WTC11 (cell line): ENCODE measurements at places on chromosomes 4 and X. TPM values are rescaled to one million over a fixed set of nuclear protein-coding genes. Genes with fewer than 3 reads are reported as not detected.

DNA sequence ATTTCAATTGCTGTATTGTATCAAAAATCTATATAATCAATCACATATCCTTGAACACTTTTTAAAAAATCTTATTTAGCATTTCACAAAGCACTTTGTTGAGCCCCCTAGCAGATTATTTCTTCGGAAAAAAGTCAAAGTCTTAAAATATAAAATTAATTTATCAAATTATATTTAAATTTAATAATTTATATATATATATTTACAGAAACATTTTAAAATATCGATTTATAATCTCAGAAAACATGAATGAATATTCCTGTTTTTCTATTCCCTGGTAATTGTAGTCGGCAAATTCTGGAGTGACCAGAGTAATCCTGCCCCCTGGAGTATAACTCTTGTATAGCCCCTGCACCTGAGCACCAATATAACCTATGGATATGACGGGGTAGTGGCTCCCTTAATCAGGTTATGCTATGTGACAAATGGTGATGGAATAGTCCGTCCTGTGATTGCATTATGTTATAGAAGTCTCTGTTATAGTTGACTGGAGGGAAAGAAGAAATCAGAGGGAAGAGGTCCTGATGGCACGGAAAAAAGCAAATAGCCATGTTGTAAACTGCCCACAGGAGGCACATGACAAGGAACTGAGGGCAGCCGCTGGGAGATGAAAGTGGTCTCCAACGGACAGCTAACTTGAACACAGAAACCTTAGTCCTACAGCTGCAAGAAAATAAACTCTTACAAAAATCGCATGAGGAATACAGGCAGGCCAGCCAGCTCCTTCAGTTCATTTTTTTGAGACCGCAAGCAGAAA is 1092.3 kb downstream of the ARAP2 start:
- H3K36me3 ChIP-seq: no peaks in the 10 kb centered on the region
- H3K27me3 ChIP-seq: no peaks in the 10 kb centered on the region
- H3K4me1 ChIP-seq: no peaks in the 10 kb centered on the region
- no peak overlapping the region for H3K4me3 ChIP-seq
- H3K27ac ChIP-seq: no peak overlapping the region
- peak; percentile 76 for DNase-seq

GRCh38 chr4:56731857-56732256 is 50.8 kb upstream of the HOPX start:
- peaks cover 6% of the 10 kb centered on the region for H3K4me1 ChIP-seq
- no peaks in the 10 kb centered on the region for H3K36me3 ChIP-seq
- DNase-seq: no peak
- H3K4me3 ChIP-seq: no peak overlapping the region

- H3K27ac ChIP-seq: no peak overlapping the region
- no peak overlapping the region for H3K4me3 ChIP-seq
- H3K36me3 ChIP-seq: 0 out of 2 replicates have a peak, but pooled peaks cover 2% of the 10 kb centered on the region
- H3K4me1 ChIP-seq: no peaks in the 10 kb centered on the region
- no peaks in the 10 kb centered on the region for H3K27me3 ChIP-seq
Measured at GRCh38 chr4:181679754-181680153, 563.4 kb upstream of the TENM3 start.

GRCh38 chrX:1321674-1322073 is 14.9 kb upstream of the IL3RA start:
- H3K36me3 ChIP-seq: no peaks in the 10 kb centered on the region
- H3K4me1 ChIP-seq: peaks cover 4% of the 10 kb centered on the region; the same call in 1 of the 2 replicates
- no peak for DNase-seq
- no peak overlapping the region for H3K27ac ChIP-seq
- no peaks in the 10 kb centered on the region; the same call in 1 of the 2 replicates for H3K27me3 ChIP-seq

GRCh38 chr4:137635601-137636000 is 103.3 kb upstream of the PCDH18 start:
- H3K4me1 ChIP-seq: peaks cover 10% of the 10 kb centered on the region
- H3K27ac ChIP-seq: no peak overlapping the region
- no peaks in the 10 kb centered on the region for H3K27me3 ChIP-seq

DNA sequence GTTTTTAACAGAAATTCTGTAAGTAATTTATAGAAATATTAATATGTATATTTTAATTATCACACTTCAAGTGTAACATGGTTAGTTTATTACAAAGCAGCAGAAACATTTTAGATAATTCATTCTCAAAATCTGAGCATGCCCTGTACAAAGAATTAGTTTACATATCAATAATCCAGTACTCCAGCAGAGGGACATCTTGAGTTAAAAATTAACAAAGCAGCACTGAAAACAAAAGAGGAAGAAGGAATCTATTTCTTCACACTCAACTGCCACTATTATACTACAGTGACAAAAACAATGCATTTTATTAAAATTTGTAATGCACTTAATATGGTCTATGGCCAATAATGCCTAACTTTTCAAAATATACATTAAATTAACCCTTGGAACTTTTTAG is 179.1 kb upstream of the KLHL4 start:
- H3K4me1 ChIP-seq: peaks cover 10% of the 10 kb centered on the region; the same call in 1 of the 2 replicates
- no peaks in the 10 kb centered on the region for H3K27me3 ChIP-seq
- no peaks in the 10 kb centered on the region for H3K36me3 ChIP-seq
- no peak overlapping the region for H3K27ac ChIP-seq
- no peak overlapping the region for H3K4me3 ChIP-seq

GRCh38 chrX:70444326-70444945 is at the start of gene DLG3:
DLG3 (plus strand) TSS chrX:70444835; CDS start chrX:70445202, 367 bp downstream.
- peak within 1 kb of the TSS; percentile 31 for H3K4me3 ChIP-seq
- no peaks in the 10 kb centered on the region for H3K36me3 ChIP-seq
- H3K27me3 ChIP-seq: peaks cover 42% of the 10 kb centered on the region
- H3K4me1 ChIP-seq: no peaks in the 10 kb centered on the region; the same call in 1 of the 2 replicates

GRCh38 chrX:131399678-131400428 is 110.7 kb upstream of the IGSF1 start:
- H3K4me3 ChIP-seq: no peak overlapping the region
- no peak for DNase-seq
- peaks cover 11% of the 10 kb centered on the region for H3K36me3 ChIP-seq

- no peak overlapping the region for H3K4me3 ChIP-seq
- 0 out of 2 replicates have a peak, but pooled peaks cover 3% of the 10 kb centered on the region for H3K36me3 ChIP-seq
- H3K27ac ChIP-seq: peak overlapping the region; percentile 91
- peaks cover 8% of the 10 kb centered on the region for H3K4me1 ChIP-seq
- no peaks in the 10 kb centered on the region for H3K27me3 ChIP-seq
Measured at GRCh38 chrX:136694431-136695087, 46.6 kb downstream of the CD40LG start.

DNA sequence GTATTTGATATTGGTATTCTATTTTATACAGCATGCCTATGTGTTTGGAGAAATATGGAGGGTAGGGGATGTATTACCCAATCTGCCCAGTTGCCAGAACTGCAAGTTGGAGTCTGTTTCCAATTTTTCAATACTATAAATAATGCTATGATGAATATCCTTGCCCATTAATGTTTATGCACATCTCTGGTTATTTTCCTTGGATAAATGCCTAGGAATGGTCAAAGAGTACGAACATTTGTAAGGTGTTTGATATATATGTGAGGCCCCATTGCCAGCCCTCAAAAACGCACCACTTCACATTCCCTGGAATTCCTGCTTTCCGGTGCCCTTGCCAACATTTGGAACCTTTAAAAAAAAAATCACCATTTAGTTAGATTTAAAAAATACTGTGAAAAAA is 34.3 kb downstream of the CLDN34 start:
- no peak overlapping the region for H3K4me3 ChIP-seq
- peaks cover 7% of the 10 kb centered on the region for H3K4me1 ChIP-seq
- no peak overlapping the region for H3K27ac ChIP-seq
- no peaks in the 10 kb centered on the region for H3K27me3 ChIP-seq
- H3K36me3 ChIP-seq: no peaks in the 10 kb centered on the region

- no peak overlapping the region for H3K4me3 ChIP-seq
- H3K27me3 ChIP-seq: no peaks in the 10 kb centered on the region
- H3K36me3 ChIP-seq: peaks cover 3% of the 10 kb centered on the region; the same call in 1 of the 2 replicates
Measured at GRCh38 chr4:88653371-88653946, 44.2 kb downstream of the NAP1L5 start.

GRCh38 chr4:94834501-94834900 is 76.7 kb downstream of the BMPR1B start:
- H3K4me3 ChIP-seq: no peak overlapping the region
- H3K27me3 ChIP-seq: no peaks in the 10 kb centered on the region
- H3K36me3 ChIP-seq: no peaks in the 10 kb centered on the region
- H3K4me1 ChIP-seq: peaks cover 6% of the 10 kb centered on the region
- H3K27ac ChIP-seq: no peak overlapping the region

- no peak for DNase-seq
- no peak overlapping the region for H3K27ac ChIP-seq
- H3K4me3 ChIP-seq: peak overlapping the region; percentile 98
- peaks cover 22% of the 10 kb centered on the region for H3K4me1 ChIP-seq
- H3K36me3 ChIP-seq: no peaks in the 10 kb centered on the region
Measured at GRCh38 chr4:105472871-105473323, 965 bp downstream of the PPA2 start.

- peak; percentile 18 for DNase-seq
- H3K27ac ChIP-seq: no peak overlapping the region
- no peaks in the 10 kb centered on the region for H3K27me3 ChIP-seq
- peaks cover 6% of the 10 kb centered on the region for H3K36me3 ChIP-seq
- no peak overlapping the region for H3K4me3 ChIP-seq
- H3K4me1 ChIP-seq: peaks cover 7% of the 10 kb centered on the region
Measured at GRCh38 chr4:119550857-119551532, 77.6 kb downstream of the PDE5A start.

DNA sequence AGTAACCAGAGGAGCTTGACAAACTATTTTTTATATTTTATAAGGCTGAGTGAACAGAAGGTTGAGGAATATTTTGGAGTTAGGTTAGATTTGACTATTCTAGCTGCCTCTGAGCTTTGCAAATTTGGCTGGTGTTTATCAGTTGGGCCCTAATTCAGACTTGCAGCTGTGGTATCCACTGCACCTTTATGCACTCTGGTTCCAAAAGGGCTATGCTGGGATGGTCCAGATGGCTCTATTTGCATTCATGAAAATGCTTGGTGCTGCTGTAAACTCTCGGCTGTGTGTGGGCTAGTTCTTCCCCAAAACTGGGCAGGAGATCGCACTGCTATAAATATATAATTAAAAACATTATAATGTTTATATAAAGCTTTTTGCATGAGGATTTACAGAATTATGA is 106.3 kb downstream of the REPS2 start:
- H3K36me3 ChIP-seq: no peaks in the 10 kb centered on the region; the same call in 1 of the 2 replicates
- DNase-seq: no peak
- no peaks in the 10 kb centered on the region for H3K27me3 ChIP-seq
- no peak overlapping the region for H3K27ac ChIP-seq
- H3K4me1 ChIP-seq: no peaks in the 10 kb centered on the region
- no peak overlapping the region for H3K4me3 ChIP-seq

- H3K36me3 ChIP-seq: no peaks in the 10 kb centered on the region
- peaks cover 6% of the 10 kb centered on the region; the same call in 1 of the 2 replicates for H3K4me1 ChIP-seq
- no peak overlapping the region for H3K4me3 ChIP-seq
Measured at GRCh38 chr4:56158483-56158882, 209.7 kb downstream of the CEP135 start.

DNA sequence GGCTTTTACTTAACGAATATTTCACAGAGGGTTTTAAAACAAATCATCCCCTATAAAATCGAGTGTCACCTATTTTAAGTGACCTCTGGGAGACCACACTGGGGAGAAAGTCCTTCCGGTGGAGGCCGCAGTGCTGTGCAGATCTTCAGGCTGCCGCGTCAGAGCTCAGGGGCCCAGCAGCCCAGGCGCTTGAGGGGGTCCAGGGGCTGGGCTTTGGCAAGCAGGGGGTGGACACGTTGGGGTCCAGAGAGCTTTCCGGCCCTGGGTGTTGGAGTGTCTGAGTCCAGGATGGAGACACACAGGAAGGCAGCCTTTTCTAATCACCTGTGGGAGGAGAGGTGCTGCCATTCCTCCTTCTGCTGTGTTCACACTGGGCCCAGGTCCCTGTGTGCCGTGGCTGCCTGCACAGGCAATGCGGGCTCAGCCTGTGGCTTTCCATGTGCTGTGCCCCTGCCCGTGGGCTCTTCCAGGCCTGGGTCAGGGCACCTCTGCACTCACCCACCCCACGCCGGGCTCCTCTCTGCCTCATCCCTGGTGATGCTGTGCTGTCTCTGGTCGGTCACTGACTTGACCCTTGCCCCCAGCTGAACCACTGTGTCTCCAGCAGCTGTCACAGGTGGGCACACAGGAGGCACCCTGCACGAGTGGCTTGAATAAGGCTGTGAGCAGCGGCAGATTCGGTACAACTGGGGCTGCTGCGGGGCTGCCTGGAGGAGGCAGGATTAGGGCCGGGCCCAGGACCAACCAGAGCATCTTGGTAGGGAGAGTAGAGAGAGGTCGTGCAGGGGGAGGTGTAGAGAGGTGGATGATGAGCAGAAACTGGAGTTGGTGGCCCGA is 10.0 kb downstream of the HTRA3 start:
- no peaks in the 10 kb centered on the region for H3K27me3 ChIP-seq
- H3K4me3 ChIP-seq: no peak overlapping the region
- no peaks in the 10 kb centered on the region for H3K36me3 ChIP-seq
- no peak overlapping the region for H3K27ac ChIP-seq

DNA sequence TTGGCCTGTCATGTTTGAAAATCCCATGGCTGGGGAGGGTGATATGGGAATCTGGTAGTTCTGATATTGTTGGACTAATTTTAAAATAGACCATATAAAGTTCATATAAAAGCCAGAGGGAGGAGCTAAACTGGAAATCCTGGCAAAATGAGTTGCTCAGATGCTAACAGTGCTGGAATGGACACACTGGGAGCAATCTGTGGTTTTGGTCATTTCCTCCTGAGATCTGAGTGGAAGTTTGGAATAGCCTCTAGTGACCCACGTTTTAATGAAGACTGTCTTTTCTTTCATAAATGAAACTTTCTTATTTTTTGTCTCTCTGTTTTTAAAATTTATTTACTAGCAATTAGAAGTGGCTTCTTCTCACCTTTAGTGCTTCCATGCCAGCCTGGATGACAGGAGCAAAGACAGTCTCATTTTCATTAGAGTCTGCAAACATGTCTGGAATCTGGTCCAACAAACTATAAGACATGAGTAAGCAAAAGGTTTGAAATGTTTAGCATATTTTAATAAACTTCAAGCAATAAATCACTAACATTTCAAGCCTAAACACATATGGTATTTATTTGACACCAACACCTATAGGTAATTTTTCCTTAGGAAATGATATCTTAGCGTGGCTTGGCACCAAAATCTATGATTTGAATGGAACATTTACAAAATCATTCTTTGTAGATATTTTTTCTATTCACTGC is 66.6 kb downstream of the METTL14 start:
- H3K4me3 ChIP-seq: no peak overlapping the region
- DNase-seq: no peak
- H3K36me3 ChIP-seq: peaks cover 22% of the 10 kb centered on the region
- no peak overlapping the region; the same call in 1 of the 2 replicates for H3K27ac ChIP-seq
- no peaks in the 10 kb centered on the region for H3K27me3 ChIP-seq

- peaks cover 8% of the 10 kb centered on the region; the same call in 1 of the 2 replicates for H3K4me1 ChIP-seq
- no peaks in the 10 kb centered on the region for H3K36me3 ChIP-seq
- DNase-seq: peak; percentile 54
- no peak within 1 kb of the TSS for H3K27ac ChIP-seq
Measured at GRCh38 chrX:153494541-153495361, at the start of gene BGN. BGN (plus strand) TSS chrX:153494980; CDS start chrX:153504632, 9,652 bp downstream.

Gene TMEM154
- 1.7 to 2.1 TPM (median 1.9 TPM) in 3 replicates for total RNA-seq

Gene NAA11
- total RNA-seq: 0.09 TPM in 1 of 3 replicates, not detected in the others

Gene ANKRD50
- 17.3 to 18.4 TPM (median 18.1 TPM) in 3 replicates for total RNA-seq

Gene POLN
- total RNA-seq: 2.5 to 3.5 TPM (median 2.8 TPM) in 3 replicates

Gene PLAC1
- 0.27 to 1.8 TPM in 2 of 3 replicates, not detected in the other for total RNA-seq

Gene CDS1
- 17.4 to 18.3 TPM (median 18.2 TPM) in 3 replicates for total RNA-seq

Gene CHRDL1
- 11.1 to 11.5 TPM (median 11.5 TPM) in 3 replicates for total RNA-seq

Gene NPY2R
- total RNA-seq: 0.34 to 0.48 TPM (median 0.39 TPM) in 3 replicates
